Activated effector memory CD4-positive, alpha-beta T cell treated with anti-CD3 and anti-CD28 coated beads, Interleukin-2, amount 50 U/mL, for 16 hours (primary cell): ENCODE measurements at places on chromosomes 7 and 10.
A peak's percentile ranks its signal among the peaks of the same experiment; 100 is the strongest.

DNA sequence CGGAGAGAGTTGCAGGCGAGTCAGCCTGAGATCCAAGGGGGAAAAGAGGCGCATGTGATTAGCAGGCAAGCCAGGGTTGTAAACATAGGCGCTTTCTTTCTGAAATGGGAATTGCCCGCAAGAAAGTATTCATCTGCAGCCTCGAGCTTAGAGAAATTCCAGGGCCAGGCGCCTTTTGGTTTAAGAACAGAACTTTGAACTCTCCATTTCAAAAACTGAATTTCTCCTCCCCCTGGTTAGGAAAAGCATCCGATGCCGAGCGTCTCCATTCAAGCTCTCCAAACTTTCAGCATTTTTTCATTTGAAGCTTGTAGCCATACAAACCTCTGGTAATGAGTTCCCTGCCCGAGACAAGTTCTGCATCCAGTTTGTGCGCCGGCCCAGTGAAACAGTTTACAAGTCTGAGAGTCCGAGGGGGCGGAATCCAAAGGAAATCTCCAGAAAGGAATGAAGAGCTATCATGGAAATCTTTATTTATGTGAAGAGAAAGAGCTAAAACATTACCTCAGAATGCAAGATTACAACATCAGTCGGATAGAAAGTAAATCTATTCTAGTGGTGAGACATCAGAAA is 69.9 kb downstream of the FAM204A start:
- DNase-seq: no peak

DNA sequence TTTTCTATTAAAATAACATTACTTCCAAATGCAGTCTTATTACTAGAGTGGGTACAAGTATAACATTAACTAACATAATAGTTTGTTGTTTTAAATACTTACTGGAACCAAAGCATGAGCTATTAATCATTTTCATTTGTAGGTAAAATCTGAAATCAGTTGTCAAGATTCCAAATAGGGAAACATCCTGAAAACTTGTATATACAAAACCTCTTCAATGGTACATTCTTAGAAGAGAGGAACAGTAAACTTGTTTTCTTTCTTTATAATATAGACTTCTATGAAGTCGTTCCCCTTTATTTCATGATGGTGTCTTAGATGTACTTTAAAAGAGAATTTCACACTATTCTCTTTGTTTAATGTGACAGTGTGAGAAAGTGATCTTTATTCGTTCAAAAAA is 85.9 kb downstream of the VTI1A start:
- no peak for DNase-seq

- peak; percentile 69 for DNase-seq
Observed at GRCh38 chr10:62647375-62648092, 157.0 kb upstream of the ADO start.

DNA sequence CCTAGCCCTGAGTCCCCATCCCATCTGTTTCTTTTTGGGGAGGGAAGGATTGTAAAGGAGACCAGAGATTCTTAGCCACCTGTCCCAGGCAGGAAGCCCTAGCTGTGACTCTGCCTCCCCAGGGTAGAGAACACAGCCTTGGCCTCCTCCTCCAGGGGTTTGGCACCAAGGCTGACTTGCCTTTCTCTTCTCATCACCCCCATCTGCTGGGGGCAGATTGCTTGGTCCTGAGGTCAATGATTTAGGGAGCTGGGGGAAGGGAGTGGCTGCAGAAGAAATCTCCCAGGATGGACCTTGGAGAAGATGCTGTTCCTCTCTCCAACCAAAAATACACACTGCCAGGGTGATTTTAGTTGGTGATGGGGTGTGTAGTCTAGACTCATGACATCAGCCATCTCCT is 2.6 kb upstream of the MNX1 start:
- no peak for DNase-seq

DNA sequence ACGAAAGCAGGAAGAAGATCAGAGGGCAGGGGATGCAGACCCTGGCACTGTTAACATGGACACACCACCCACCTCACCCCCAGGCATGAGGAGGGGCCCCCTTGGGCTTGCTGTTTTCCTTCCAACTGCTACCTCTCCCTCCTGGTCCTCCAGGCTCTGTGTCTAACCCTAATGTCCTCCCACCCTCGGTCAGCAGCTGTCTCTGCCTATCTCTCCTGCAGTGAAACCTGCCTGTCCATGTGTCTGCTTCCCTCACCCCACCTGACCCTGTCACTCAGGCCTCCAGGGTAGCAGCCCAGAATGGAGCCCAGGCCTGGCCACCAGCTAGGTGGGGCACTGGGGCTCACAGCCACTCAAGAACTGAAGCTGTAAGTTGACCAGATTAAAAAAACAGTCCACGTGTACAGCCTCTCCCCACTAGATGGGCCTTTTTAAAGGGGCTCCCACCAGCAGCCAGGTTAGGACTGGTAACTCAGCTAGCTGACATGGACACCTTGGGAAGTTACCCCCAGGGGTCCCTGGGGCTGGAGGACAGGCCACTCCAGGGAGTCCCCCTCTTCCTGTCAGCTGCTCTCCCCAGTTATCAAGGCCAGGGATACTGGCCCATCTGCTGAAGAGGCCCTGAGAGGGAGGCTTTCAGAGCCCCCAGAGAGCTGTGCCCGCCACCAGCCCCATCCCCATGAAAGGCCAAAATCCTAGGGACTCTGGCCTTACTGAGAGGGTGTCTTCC is 1.5 kb downstream of the SMARCD3 start:
- no peak for DNase-seq

GRCh38 chr10:78944723-78945312 is 123.9 kb upstream of the ZMIZ1 start:
- DNase-seq: no peak

DNA sequence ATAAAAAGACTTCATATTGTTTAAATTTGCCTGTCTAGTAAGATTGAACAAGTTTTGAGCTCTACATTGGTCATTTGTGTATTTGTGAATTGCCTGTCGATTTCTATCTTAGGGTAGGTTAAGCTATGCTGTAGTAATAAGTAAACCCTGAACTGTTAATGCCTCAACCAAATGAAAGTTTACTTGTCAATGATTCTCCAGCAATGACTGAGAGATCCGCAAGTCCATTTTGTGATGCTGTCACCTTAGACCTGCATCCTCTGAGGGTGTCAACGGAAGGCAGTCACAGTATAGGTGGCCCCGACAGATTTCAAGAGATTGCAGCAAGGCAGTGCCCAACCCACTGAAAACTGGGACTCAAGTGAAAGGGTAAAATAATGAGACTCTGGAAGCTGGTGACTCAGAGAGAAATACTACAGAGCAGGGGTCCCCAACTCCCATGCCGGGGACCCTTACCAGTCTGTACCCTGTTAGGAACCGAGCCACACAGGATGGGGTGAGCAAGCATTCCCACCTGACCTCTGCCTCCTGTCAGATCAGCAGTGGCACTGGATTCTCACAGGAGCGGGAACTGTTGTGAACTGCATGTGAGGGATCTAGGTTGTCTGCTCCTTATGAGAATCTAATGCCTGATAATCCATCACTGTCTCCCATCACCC is 10.8 kb upstream of the PHYH start:
- DNase-seq: peak; percentile 44

DNA sequence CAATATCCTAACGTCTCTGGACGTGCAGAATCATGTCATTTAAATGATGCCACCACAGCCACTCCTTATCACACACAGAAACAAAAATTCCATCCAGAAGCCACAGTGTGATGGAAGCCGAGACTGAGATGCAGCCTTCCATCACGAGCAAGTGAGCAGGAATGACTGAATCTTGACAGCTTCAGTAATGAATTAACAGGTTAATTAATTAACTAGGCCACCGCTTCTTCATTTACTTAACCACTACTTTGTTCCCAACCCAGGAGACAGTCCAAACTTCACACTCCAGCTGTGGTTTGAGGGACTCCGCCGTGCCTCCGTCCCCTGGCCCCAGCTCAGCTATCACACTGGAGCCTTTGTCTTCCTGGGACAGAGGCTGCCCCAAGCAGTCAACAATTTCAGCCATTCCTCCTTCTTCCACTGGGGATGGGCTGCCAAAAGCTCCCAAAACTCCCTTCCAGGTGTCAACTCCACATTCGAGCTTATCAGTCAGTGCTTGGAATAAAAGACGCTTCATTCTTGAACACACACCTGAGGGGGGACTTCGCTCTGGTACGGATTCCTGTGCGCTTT is 65.9 kb downstream of the FGFR2 start:
- DNase-seq: no peak

DNA sequence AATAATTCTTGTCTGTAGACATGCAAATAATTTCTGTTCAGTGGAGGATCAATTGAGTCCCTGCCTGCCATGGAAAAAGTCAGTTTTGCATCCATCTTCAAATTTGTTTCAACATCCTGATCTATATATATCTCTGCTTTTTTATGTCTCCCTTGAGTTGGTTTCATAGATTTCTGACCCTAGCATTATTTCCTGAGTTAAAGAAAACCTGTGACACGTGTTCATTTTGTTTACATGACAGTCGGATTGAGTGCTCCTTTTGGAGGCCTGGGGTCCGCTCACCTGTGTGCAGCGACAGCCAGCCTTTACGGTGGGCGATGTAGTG is 674 bp downstream of the MRPS24 start:
- DNase-seq: no peak

DNA sequence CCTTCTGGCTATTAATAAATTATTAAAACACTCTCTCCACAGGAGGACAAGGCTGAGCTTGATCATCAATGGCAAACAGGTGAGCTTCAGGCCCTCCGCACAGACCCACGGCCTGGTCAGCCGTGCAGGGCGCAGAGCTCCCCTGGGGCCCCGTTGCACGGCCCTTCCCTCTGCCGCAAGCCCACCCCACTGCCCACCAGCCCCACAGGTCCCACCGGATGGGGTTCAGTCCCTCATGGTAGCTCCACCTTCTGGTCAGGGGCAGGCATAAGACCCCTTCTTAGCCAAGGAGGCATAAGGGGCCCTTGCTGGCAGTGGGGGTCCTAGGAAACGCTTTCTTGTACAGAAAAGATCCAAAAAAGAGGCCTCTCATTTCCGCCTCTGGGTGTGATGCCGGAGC is 84.6 kb downstream of the MAD1L1 start:
- no peak for DNase-seq

DNA sequence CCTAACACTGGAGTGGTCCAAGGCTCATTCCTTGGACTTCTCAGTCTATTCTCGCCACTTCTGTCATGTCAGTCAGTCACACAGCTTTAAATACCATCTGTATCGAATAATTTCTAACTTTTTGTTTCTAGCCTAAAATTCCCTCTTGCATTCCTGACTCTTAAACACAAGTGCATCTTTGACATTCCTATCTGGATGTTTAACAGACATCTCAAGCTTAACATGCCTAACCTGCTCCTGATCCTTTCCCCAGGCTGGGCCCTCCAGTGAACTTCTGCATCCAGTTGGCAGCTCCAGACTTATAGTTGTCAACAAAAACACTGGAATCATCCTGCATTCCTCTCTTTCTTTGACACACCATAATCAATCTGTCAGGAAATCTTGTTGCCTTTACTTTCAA is 4.5 kb upstream of the ABCB4 start:
- no peak for DNase-seq

GRCh38 chr7:84277628-84278224 is 83.1 kb upstream of the SEMA3A start:
- DNase-seq: no peak

- no peak for DNase-seq
Observed at GRCh38 chr10:89633484-89633883, 11.6 kb downstream of the PANK1 start.

DNA sequence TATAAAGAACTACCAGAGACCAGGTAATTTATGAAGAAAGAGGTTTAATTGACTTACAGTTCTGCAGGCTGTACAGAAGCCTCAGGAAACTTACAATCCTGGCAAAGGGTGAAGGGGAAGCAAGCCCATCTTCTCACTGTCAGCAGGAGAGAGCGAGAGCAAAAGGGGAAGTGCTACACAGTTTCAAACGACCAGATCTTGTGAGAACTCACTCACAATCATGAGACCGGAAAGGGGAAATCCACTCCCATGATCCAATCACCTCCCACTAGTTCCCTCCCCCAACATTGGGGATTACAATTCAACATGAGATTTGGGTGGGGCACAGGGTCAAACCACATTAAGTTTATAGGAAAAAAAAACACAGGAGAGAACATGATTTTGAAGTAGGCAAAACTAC is 222.1 kb upstream of the SHH start:
- DNase-seq: no peak

DNA sequence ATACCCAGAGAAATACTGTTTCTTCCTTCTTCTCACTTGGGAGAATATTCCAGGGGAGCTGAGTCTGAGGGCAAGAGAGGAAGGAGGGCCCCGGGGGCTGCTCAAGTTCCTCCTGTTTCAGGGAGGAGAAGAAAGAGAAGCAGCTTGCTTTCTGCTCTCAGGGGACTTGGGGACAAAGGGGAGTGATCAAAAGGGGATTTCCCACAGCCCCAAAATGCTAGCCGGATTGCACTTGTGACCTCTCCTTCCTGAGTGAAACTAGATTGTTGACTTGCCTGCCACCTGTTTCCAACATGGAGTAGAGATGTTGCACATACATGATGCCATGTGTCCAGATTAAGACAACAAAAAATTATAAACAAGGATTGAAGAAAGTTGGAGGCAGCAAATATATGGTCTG is 28.7 kb upstream of the PDCD4 start:
- DNase-seq: peak; percentile 75

DNA sequence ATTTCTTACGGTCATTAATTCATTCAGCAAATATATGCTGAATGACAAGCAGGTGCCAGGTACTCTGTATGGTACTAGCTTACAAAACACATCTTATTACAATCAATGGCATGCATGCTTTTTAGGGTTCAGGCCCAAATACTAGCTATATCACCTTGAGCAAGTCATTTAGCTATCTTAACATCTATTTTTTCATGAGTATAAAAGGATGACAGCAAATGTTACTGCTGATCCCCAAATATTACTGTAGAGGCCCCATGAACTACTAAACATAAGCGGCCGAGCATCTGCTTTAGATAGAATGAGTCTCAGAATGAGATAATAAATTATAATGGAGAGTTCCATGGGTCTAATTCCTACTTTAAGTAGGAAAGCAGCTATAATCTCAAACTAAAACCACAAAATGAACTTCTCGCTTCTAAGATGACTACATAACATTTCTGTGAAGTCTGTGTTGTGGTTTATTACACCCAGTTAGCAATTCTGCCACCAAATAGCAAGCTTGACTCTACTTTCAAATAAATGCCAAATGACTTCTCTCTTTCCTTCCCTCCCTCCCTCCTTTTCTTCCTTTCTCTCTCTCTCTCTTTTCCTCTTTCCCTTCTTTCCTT is 113.7 kb upstream of the LRRN3 start:
- DNase-seq: no peak

DNA sequence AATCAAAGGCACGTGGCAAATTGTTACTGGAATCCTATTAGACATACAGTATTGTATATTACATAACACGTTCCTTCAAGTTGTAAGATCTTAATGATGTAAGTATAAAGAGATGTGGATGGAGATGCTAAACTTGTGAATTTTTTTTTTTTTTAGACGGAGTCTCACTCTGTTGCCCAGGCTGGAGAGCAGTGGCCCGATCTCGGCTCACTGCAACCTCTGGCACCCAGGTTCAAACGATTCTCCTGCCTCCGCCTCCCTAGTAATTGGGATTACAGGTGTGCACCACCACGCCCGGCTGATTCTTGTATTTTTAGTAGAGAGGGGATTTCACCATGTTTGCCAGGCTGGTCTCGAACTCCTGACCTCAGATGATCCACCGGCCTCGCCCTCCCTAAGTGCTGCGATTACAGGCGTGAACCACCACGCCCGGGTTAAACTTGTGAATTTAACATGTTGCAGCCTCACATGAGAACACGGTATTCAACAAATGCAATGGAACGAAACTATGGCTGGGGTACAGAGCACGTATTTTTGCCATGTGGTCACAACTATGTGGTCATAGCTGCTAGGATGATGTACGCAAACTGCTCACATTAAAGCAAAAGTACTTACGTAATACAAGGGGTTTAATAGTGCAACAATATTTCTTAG is 818 bp upstream of the SUPV3L1 start:
- DNase-seq: peak; percentile 67
